ENCODE measurements at places on chromosomes 4 and X.

- DNase-seq, result no peak
Measured at GRCh38 chr4:95638920-95639501, 90.2 kb upstream of the UNC5C start.

- no peak for DNase-seq
Measured at GRCh38 chr4:1337376-1337831, 9.6 kb upstream of the UVSSA start.

DNA sequence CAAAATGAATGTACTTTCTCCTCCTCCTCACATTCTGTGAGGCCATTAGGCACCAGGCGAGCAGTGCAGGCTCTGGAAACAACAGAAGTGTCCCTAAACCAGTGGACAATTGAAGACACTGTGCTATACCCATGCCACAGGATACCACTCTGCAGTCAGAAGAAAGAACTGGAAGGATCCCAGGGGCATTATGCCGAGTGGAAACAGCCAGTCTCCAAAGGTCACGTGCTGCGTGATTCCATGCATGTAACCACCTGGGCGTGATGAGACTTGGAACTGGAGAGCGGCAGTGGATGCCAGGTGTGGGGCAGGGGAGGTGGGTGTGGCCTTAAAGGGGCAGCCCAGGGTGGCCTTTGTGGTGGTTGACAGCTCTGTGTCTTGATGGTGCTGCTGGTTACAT, 139.4 kb downstream of the EVC2 start:
- DNase-seq, result no peak

- no peak for DNase-seq
Measured at GRCh38 chrX:52262195-52262546, 77.5 kb downstream of the MAGED4 start.

DNA sequence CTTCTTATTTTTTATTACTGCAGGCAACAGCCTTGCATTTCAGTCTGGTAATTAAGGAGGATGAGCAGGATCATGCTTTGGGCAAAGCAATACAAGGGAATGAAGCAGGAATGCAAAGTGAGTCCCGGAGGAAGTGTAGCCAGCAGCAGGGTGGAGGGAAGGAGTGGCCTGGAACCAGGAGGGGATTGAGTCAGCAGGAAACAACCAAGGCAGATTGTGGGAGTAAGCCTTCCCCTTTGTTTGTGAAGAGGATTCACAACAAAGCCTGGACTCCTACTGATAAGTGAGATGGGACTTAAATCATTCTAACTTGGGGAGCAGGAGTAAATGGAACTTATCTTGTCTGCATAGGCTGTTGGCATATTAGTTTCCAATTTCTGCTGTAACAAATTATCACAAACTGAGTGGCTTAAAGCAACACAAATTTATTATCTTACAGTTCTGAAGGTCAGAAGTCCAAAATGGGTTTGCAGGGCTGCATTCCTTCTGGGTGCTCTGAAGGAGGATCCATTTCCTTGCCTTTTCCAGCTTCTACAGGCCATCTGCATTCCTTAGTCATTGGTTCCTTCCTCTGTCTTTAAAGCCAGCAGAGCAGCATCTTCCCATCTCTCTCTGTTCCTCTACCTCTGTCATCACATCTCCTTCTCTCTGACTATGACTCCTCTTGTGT, 93.2 kb upstream of the AP1S2 start:
- DNase-seq, result no peak

DNA sequence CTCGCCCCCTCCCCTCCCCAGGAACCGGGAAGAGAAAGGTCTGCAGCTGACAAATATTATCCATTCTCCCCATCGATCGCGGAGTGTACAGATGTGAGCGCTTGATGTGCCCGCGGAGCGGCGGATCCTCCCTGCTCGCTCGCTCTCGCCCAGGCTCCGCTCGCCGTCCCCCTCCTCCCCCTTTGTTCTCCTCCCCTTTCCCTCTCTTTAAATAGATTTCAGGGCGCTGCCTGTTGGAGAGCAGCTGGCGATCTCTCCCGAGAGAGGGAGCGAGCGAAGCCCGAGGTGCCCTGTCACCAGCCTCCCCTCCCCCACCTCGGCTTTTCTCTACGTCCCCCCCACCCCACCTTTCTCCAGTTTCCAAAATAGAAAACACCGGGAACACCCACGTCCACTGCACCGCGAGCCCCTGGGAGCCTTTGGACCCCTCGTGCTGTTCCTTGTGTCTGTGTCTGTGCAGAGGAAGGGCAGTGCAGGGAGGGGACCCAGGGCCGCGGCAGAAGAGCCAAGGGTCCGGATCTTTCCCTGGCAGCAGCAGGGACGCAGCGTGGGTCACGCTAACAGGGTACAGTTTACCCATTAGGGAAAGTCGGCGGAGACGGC, 56.6 kb upstream of the BCOR start:
- no peak for DNase-seq

DNA sequence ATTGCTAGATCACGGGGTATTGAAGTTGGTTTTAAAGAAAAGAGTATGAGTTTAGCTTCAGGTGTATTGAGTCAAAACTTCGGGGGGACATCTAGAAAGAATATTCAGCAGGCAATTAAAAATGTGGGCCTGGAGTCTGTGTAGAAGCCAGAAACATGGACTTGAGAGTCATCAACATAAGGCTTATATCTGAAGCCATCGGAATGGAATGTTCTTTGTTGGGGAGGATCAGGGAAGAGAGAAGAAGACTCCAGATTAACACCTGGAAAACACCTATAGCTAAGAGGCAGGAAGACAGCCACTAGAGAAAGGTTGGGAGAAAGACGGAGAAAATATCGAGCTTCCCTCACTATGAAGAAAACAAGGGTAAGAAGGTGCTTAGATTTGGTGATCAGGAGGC, 69.5 kb downstream of the BEND2 start:
- no peak for DNase-seq

DNA sequence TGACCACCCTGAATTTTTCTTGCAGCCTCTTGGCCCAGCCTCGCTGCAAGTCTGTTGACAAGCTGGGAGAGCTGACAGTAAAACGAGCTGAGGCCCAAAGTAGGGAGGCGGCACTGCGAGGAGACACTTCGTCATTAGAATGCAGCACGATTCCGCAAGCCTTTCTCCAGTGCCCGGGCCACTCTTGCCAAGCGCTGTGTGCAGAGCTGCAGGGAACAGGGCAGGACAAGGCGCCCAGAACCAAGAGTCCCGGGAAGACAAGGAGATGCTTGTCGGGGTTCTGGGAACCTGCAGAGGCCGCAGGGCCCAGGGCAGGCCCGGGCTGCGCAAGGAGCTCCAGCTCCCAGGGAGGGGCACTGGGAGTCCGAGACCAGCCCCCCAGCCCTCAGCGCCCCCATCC, 187.1 kb downstream of the BCOR start:
- no peak for DNase-seq

DNA sequence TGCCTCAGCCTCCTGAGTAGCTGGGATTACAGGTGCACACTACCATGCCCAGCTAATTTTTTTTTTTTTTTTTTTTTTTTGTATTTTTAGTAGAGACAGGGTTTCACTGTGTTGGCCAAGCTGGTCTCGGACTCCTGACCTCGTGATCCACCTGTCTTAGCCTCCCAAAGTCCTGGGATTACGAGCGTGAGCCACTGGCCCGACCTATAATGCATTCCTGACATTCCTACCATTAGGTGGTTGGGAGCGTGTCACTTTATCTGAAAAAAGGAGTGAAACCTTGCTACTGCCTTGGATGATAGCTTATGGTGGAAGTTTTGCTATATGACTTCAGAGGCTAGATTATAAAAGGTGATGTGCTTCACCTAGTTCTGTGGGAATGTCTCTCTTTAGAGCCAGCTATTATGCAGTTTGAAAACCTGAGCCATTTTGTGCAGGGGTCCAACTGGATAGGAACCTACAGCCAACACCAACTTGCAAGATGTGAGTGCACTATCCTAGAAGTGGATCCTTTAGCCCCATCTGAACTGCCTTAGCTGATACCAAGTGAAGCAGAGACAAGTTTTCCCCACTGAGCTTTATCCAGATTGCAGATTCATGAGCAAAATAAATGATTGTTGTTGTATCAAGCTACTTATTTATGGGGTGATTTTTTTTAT, 29.8 kb upstream of the EMCN start:
- DNase-seq, result no peak

GRCh38 chrX:127764674-127765073, 287.5 kb downstream of the ACTRT1 start:
- no peak for DNase-seq

DNA sequence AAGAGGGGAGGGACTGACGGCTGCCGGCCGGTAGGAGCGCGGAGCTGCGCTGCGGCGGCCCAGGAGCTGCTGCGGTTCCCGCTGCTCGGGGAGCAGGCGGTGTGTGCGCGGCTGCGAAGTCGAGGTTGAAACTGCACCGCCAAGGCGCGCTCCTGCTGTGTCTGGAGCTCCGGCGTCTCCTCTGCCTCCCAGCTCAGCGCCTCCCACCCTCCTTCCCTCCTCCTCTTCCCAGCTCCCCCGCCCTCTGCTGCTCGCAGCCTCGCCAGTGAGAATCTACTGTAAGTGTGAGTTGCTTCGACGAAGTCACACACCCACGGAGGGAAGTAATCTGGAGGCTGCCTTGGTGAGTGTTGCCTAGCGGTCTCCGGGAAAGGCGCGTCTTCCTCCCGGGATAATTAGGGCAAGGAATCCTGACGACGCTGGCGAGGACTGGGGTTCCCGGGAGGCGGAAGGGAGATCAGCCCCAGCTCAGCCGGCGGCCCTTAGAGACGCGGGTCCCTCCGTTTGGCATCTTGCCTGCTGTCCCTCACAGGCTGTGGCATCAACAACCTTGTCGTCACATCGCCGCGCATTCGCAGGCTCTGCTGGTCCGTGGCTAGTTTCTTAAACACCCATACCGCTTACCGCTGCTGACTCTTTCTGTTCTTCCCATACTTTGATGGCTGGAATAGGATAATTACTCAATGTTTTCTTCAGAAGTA, at the start of gene EPHA5:
Gene EPHA5 (minus strand): TSS at position 159 of the 701 bp plus-strand sequence. CDS start 747 bp downstream, outside the sequence.
- DNase-seq, result no peak

GRCh38 chr4:86542319-86543027, 51.6 kb upstream of the PTPN13 start:
- DNase-seq, result no peak

- DNase-seq, result no peak
Measured at GRCh38 chrX:137352101-137352660, 213.7 kb upstream of the ZIC3 start.

- no peak for DNase-seq
Measured at GRCh38 chr4:99807666-99808065, 9.0 kb upstream of the DAPP1 start.

DNA sequence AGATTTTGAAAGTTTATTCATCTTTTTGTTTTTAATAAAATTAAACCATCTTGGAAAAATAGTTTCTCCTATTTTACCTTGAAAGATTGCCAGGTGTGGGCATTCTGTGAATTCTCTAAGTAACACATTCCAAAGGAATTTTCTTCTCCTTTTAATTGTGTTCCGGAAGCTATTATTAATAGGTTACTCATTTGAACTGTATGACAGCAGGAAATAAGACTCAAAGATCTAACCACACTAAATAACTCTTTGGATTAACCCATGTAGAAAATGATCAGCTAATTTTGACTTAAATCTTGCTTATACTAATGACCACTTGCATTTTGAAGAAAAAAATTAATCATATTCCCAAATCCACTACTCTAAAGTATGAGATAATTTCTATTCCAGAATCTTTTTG, 17.6 kb upstream of the CCNI start:
- no peak for DNase-seq

- no peak for DNase-seq
Measured at GRCh38 chr4:32148111-32148666, 1428.0 kb downstream of the PCDH7 start.

DNA sequence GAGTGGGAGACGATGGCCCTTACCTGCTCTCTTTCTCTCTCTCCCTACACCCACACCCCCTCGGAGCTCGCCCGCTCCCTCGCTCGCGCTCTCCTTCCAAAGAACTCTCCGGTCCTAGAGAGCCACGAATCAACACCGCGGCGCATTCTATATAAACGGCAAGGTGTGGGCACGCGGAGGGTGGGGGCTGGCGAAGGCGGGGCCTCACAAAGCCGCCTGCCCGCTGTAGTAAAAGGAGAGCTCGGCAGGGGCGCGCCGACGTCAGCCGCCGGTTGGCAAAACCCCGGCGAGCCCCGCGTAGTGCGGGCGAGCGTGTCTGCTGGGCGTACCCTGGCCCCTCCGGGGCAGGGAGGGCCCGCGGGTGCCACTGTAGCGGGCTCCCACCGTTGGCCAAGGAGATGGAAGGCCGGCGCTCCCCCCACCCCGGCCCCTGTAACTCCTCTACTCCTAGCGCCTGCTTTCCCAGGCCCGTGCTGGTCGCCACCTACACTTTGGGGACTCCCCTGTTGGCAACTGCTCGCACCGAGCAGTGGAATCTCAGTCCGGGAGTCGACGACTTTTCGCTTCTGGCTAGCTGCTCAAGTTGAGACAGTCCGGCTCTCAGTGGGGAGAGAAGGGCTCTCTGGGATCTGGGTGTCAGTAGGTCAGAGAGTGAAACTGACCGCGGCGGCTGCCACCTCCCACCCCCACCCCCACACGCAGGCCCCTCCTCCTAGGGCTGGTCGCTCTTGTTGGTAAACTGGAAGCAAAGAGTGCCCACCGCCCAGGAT, 325.5 kb upstream of the F9 start:
- no peak for DNase-seq

- no peak for DNase-seq
Measured at GRCh38 chr4:80208610-80209339, 11.5 kb downstream of the PRDM8 start.

DNA sequence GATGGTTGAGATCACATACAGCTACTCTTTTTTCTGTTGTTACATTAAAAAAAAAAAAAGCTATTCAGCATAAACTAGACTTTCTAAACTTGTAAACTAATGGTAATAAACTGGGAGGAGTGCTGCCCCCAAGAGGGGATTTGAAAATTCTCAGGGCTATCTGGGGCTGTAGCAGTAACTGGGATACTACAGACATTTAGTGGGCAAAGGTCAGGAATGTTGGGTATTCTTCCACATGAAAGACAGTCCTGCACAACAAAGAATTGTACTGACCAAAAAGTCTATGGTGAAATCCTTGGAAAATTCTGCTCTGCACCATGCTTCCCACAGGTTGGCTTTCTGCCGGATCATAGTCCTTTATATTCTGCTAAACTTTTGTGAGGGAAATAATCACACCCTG, 232.6 kb upstream of the BOD1L1 start:
- no peak for DNase-seq

DNA sequence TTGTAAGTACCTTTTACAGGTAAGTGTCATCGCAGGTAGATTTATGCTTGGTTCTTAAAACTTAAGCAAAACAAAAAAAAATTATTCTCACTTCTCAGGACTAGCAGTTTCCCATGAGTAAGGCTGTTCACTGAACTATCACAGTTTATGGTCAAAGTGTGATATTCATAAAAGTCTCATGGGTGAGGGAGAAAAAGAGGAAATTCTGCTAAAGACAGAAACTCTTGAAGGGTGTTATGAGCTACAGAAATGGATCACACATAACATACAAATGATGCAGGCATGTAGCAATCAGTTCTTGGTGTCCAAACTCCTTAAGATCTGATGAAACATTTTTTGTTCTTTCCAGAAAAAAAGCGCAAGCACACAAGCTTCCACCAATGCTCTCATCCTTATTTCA, 8.5 kb downstream of the RAB9A start:
- no peak for DNase-seq

Measured in activated B cell treated with CpG ODN at 0.5 μM for 24 hours (primary cell).